NCI-H1436 treated with DMSO at 0.1 percent for 48 hours (cell line): ENCODE measurements at places on chromosomes 6 and 20.

DNA sequence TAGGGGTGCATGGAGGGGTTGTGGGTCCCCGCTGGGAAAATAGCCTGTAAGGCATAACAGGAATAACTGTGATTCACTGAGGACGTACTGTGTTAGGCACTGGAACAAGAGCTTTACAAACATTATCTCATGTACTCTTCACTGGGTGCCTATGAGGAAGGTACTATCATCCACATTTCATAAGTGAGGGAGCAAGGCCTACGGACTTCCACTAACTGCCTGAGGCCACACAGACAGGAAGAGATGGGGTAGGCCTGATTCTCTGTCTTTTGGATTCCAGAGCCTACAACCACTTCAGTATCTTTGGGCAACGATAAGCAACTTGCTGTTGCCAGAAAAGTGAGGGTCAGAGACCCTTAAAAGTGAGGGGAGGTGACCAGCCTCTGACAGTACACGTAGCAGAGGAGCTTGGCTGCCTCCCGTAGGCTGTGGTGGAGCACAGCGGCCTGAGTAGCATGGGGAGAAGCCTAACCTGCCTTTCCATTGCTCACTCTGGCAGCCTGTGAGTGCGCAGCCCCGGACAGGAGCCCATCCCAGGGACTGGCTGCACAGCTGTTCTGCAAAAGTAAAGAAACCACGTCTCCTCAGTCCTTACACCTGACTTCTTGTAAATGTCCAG, 30.4 kb downstream of the PSMB1 start:
- no peak for DNase-seq

GRCh38 chr6:147689398-147689797, 180.9 kb downstream of the SAMD5 start:
- DNase-seq, result no peak

DNA sequence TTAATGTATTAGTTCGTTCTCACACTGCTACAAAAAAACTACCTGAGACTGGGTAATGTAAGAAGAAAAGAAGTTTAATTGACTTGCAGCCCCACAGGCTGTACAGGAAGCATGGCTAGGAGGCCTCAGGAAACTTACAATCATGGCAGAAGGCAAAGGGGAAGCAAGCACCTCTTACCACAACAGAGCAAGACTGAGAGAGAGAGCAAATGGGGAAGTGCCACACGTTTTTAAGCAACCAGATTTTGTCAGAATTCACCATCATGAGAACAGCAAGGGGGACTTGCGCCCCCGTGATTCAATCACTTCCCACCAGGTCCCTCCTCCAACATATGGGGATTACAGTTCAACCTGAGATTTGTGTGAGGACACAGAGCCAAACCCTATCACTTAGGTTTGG, 70.8 kb upstream of the SRSF6 start:
- DNase-seq, result no peak

DNA sequence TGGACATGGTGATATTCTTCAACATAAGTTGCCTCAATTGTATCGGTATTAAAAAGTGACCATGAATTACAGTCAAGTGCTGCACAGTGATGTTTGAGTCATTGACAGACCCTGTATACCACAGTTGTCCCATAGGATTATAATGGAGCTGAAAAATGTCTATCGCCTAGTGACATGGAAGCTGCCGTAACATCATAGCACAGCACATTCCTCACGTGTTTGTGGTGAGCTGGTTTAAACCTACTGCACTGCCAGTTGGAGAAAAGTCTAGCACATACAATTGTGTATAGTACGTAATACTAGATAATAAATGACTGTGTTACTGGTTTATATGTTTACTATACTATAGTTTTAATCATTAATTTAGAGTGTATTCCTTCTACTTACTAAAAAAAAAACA, 150.2 kb downstream of the CDH26 start:
- DNase-seq, result no peak

- DNase-seq, result no peak
These were observed 161.7 kb downstream of the ISM1 start for GRCh38 chr20:13382786-13383185.

DNA sequence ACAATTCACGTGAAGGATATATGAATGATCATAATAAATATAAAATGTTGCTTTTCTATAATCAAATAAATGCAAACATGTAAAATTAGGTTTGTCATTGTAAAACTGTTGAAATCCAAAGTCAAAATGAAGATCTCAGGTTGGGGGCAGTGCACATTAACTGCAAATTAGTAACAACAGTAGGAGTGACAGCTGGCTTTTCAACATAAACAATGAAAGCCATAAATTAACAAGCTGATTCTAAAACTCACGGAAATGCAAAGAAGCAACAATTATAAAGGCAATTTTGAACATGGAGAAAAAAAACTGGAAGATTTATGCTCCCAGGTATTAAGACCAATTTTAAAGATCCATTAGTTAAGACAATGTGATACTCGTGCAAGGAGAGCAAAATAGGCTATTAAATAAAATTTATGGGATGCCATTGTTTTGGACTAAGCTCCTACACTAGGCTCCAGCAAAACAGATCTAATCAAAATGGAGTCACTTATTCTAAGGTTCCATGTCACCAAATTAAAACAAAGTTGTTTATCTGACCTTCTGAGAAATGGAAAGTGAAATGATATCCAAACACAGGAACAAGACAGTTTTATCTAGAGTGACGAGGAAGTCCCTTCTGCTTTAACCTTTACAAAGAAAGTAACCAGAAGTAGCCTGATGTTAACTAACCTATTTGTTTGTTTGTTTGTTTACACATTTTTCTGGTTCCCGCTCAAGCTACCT, 770.8 kb downstream of the EPHA7 start:
- peak; percentile 69 for DNase-seq

DNA sequence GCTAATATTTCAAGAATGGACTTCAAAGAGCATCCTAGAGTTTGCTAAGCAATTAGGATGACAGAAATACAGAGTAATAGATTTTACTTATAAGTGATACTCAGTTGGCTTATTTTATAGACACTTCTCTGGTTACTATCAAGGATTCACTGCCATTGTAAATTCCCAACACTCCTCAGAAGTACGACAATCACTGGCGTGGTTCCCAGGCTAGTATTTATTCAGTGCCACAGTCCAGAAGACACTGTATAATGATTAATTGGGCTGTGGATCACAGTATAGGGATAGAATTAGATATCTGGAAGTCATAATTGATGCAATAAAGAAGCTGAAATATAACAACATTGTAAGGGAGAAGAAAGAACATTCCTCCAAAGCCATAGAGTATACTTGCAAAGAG, 15.7 kb downstream of the MANEA start:
- DNase-seq, result no peak

GRCh38 chr6:121770943-121771342, 335.5 kb downstream of the GJA1 start:
- no peak for DNase-seq

- DNase-seq, result no peak
These were observed 129.3 kb downstream of the KLHL32 start for GRCh38 chr6:97053643-97054411.

GRCh38 chr6:108407904-108408827, 113.3 kb downstream of the AFG1L start:
- DNase-seq, result no peak

- no peak for DNase-seq
These were observed 149.0 kb upstream of the SNX9 start for GRCh38 chr6:157674061-157674460.

DNA sequence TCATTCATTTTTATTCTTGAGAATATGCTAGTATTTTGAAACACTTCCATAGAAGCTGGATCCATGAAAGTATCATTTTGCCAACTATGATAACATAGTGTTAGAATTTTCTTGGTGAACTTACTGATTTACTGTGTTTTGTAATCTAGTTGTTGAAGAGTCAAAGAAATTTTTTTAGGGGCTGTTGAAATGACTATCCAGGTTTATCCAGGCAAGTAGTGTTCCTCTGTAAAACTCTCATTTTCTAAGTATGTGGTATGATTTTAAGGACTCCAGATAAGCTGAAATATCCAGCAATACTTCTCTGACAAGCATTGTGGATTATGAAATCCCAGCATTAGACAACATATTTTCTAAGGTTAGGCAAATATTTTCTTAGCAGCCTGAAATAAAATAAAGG, 95.9 kb downstream of the GRIK2 start:
- DNase-seq, result no peak

GRCh38 chr6:170117111-170117972, 173.5 kb downstream of the DLL1 start:
- DNase-seq, result no peak
